NCI-H69 (cell line): ENCODE measurements at places on chromosomes 6 and 20.

DNA sequence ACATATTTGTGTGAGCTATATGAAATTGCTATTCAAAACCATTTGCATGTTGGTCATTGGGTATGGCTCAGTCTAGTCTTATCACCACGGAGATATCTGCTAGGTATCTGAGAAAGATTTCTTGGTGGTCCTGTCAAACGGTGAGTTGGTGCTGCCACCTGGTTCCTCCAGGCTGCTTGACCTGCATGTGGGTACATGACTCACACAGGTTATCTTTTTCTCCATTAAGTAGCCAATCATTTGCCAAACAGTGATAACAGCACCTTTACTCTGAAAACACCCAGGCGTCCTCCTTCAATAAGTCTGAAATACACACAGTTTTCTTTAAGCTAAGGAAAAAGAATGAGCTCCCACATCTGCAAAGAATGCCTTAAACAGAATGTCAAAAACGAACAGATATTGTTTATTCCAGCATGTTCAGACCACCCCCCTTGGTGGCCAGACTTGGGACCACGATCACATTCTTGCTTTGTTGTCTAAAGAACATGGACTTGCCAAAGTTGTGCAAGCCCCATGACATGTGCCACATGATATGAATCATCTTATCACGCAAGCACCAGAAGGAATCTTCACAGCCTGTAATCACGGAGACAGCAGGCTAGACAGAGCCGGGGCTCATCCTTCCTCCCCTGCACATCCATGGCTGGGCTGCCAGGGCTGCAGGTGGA, 200.7 kb upstream of the THBS2 start:
- DNase-seq: no peak

DNA sequence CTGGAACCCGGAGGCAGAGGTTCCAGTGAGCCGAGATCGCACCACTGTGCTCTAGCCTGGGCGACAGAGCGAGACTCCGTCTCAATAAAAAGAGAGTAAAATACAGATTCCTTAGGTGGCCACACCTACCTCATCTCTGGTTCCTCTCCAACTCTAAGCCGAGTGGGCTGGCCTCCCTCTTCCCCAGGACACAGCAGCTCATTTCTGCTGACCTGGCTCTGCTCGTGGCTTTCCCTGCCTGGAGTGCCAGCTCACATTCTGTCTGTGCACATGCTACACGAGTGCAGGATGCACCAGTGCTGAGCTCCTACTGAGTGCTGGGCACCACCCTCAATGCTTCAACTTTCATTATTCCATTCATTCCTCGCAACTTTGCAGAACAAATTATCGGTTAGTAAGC, 28.8 kb downstream of the EFCAB8 start:
- DNase-seq: peak; percentile 78

DNA sequence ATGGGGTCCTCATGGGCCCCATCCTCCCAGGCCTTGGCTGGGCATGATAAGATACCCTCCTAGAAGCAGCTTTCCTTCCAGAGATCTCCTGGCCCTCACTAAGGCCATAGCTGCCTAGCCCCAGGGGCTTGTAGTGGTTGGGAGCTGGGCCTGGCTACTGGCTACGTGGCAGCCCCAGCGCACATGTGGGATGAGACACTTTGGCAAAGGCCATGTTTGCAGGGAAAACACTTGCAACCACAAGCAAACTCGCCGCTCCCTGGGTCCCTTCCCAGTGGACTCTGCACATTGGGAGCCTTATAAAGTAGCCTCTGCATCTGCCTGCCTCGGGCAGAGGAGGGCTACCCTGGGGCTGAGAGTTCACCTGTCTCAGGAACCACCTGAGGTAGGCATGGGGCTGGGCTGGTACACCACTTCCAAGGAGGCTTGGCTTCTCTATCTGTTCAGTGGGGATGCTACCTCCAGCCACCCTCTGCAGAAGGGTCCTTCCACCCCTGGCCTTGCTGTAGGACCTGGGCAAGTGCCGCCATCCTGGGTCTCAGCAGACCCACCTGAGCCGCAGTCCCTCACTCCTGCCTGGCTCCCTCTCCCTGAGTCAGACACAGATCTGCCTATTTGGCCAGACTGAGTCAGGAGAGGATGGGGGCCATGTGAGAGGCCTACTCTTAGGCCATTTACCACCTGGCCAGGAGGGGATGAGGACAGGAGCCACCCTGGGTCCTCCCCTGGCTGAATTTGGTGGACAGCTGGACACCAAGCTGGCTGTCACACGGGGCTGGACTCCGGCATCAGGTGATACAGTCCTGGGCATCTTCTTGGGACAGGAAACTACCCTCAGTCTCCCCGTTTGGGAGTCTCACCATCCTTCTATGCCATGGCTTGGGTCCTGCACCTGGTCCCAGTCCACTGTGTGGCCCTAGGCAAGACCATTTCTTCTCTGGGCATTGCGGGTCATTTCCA, at the start of gene BPIFB2:
Gene BPIFB2, plus strand, starts transcription at position 329 of the 960 bp plus-strand sequence. CDS start 871 bp downstream, outside the sequence.
- DNase-seq: no peak

- DNase-seq: no peak
Observed at GRCh38 chr6:166586424-166587156, at the start of gene RAMACL. Gene RAMACL (minus strand): TSS chr6:166586678. CDS start chr6:166586477, 201 bp downstream.

GRCh38 chr6:144140867-144141266, 9.4 kb upstream of the STX11 start:
- DNase-seq: no peak

DNA sequence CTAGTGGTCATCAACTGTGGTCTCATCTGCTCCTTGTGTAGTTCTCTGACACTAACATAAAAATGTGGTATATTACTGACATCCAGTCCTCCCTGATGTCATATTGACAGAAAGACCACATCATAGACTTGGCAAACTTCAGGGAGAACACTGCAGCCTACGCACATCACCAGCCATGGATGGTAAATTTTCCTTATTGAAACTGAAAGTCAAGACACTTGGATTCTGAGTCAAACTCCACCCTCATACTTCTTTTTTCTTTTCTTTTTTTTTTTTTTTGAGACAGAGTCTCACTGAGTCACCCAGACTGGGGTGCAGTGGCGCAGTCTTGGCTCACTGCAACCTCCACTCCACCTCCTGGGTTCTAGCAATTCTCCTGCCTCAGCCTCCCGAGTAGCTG, 25.4 kb downstream of the NDRG3 start:
- no peak for DNase-seq

GRCh38 chr6:116556814-116557415, 3.4 kb downstream of the CALHM4 start:
- no peak for DNase-seq
